CD8-positive, alpha-beta memory T cell (primary cell): ENCODE measurements at places on chromosomes 11 and 22. TPM values are rescaled to one million over a fixed set of nuclear protein-coding genes. Genes with fewer than 3 reads are reported as not detected.

- H3K27me3 ChIP-seq: no peaks in the 10 kb centered on the region
- no peaks in the 10 kb centered on the region for H3K36me3 ChIP-seq
- H3K4me3 ChIP-seq: no peak overlapping the region
- H3K27ac ChIP-seq: no peak overlapping the region
- no peaks in the 10 kb centered on the region for H3K4me1 ChIP-seq
- no peak for DNase-seq
Observed at GRCh38 chr11:99383648-99384245, 363.0 kb downstream of the CNTN5 start.

GRCh38 chr11:11163236-11163635, 189.8 kb downstream of the CSNK2A3 start:
- H3K4me1 ChIP-seq: no peaks in the 10 kb centered on the region
- H3K27me3 ChIP-seq: no peaks in the 10 kb centered on the region
- no peak for DNase-seq
- no peak overlapping the region for H3K4me3 ChIP-seq

GRCh38 chr11:45051621-45052020, 94.8 kb upstream of the PRDM11 start:
- DNase-seq: no peak
- no peaks in the 10 kb centered on the region for H3K27me3 ChIP-seq
- H3K4me3 ChIP-seq: no peak overlapping the region
- no peak overlapping the region for H3K27ac ChIP-seq
- no peaks in the 10 kb centered on the region for H3K4me1 ChIP-seq

DNA sequence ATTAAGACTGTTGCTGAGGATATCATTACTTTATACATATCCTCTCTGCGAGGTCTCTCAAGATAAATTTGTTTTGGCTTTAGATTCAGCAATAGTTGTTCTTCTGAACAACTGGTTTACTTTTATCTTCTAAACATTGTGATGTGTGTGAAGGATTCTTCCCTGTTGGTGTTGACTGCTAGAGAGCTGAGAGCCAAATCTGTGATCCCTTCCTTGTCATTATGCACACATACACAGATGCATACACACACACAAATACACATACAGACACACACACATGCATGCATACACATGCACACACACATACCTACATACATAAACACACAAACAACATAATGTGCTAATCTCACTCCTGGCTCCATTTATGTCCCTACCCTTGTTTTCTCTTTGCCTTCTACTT, 137.0 kb downstream of the SNX19 start:
- no peaks in the 10 kb centered on the region for H3K27me3 ChIP-seq
- H3K36me3 ChIP-seq: no peaks in the 10 kb centered on the region
- no peak overlapping the region for H3K27ac ChIP-seq
- H3K4me1 ChIP-seq: no peaks in the 10 kb centered on the region
- no peak for DNase-seq

- H3K27me3 ChIP-seq: no peaks in the 10 kb centered on the region
- no peak for DNase-seq
- H3K4me3 ChIP-seq: no peak overlapping the region
- no peak overlapping the region for H3K27ac ChIP-seq
- no peaks in the 10 kb centered on the region for H3K36me3 ChIP-seq
Observed at GRCh38 chr11:93491973-93492372, 51.2 kb downstream of the SMCO4 start.

GRCh38 chr11:110000031-110000502, 93.1 kb upstream of the ZC3H12C start:
- no peak for DNase-seq
- H3K4me1 ChIP-seq: no peaks in the 10 kb centered on the region
- H3K36me3 ChIP-seq: no peaks in the 10 kb centered on the region

GRCh38 chr11:43788421-43788820, 92.2 kb upstream of the ALKBH3 start:
- no peaks in the 10 kb centered on the region for H3K4me1 ChIP-seq
- H3K27me3 ChIP-seq: no peaks in the 10 kb centered on the region
- H3K36me3 ChIP-seq: no peaks in the 10 kb centered on the region
- H3K4me3 ChIP-seq: no peak overlapping the region
- H3K27ac ChIP-seq: no peak overlapping the region

Gene IL17REL
- not detected for polyA plus RNA-seq

Gene TRIM48
- not detected for polyA plus RNA-seq

Gene TSGA10IP
- not detected for polyA plus RNA-seq

Gene KMT5B
- polyA plus RNA-seq: 49.1 TPM
